Glutamatergic neuron (in vitro differentiated cells): ENCODE measurements at places on chromosomes 6 and 20. TPM values are rescaled to one million over a fixed set of nuclear protein-coding genes. Genes with fewer than 3 reads are reported as not detected.
A peak's percentile ranks its signal among the peaks of the same experiment; 100 is the strongest.

DNA sequence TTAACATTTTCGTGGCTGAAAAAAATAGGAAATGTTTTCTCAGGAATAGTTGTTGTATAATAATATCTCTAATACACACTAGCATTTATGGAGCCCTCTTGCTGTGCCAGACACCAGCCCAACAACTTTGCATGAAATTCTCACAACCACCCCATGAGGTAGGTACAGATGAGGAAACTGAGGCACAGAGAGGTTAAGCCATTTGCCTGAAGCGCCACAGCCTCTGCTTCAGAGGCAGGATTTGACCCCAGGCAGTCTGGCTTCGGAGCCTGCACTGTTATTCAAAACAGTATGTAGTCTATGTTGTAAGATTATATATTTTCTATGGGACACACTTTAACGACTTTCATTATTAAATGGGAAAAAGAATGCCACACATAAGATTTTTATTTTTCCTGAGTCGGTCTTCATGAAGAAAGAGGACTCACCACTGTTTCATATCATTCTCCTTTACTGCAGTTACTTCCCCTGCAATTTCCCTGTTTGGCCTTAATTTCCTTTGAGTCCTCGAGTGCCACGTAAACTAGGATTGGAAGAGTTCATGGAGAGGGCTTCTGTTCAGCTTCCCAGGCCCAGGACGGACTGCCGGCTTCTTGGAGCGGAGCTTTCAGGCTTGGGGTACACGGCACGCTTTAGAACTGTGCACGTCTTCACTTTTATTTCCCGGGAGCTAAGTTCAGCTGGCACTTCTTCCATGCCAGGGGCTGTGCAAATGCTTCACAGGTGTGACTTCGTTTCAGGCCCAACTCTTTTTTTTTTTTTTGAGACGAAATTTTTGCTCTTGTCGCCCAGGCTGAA is 128.0 kb downstream of the BMP7 start:
- no peak for DNase-seq

Gene LINC00237
- not detected for total RNA-seq

DNA sequence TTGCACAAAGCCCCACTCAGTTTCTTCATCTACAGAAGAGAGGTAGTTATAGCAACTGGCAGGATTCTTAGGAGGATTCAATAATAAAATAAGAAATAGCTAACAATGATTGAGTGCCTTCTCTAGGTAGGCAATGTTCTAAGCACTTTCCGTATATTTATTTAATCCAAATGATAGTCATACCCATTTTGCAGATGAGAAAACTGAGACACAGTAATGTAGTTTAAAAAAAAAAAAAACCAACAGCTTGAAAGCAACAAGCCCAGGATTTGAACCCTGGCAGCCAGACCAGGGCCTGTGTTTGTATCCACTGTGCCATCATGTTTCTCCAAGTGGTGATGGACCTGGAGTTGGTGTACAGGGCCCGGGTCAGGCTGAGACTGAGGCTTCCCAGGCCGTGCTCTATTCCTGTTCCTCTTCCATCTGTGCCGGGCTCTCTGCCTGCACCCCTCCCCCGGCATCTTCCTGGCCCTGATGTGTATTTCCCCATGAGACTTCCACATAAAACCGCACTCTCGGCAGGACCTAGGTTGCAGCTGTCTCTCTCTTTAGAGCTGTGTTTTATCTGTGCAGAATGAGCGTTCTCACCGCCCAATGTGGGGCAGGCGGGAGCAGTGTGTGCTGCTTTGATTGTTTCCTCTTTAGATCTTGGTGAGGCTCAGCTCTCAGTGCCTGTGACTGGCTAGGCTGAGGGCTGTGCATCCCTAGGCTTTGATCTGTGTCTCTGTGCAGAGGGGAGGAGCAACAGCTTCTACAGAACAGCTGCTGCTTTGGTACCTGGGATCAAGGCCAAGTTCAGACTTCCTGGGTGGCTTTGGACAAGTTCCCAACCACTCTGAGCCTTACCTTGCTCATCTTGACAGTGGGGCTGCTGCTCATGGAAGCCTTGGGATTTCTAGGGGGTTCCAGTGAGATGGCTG is 49.5 kb downstream of the TOX2 start:
- peak; percentile 56 for DNase-seq

DNA sequence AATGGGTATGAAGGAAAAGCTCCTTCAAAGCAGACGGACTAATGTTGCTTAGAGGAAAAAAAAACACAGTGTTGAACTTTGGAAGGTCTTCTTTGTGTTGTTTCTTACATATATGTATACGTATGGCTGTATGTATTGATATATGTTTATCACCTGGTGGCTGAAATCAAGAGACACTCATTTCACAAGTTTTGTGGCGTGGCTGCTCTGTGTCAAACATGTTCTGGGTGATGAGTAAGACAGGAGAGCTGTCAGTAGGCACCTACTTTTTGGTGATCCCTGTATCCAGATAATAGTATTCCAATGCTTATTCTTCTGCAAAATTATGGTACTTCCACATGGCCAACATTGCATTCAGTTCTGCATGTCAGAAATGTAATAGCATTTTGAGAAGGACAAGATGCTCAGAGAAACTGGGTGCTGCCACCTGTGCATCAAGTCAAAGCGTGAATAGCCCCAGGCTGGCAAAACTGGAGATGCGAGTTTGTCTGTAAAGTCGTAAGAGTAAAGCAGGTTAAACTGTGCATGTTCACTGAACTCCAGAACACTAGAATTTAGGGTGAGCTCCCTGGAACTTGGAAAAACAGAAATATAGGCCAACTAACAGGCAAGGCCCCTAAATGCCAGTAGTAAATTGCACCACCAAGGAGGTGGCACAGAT is 67.9 kb downstream of the ARMC2 start:
- DNase-seq: no peak

- DNase-seq: no peak
These were observed 40.4 kb upstream of the TMEM170B start for GRCh38 chr6:11497107-11497506.

Gene SYCP2
- 0.69 TPM for total RNA-seq

Gene SYTL3
- 2.8 TPM for total RNA-seq

GRCh38 chr6:144341831-144342527 is 56.8 kb downstream of the UTRN start:
- no peak for DNase-seq

DNA sequence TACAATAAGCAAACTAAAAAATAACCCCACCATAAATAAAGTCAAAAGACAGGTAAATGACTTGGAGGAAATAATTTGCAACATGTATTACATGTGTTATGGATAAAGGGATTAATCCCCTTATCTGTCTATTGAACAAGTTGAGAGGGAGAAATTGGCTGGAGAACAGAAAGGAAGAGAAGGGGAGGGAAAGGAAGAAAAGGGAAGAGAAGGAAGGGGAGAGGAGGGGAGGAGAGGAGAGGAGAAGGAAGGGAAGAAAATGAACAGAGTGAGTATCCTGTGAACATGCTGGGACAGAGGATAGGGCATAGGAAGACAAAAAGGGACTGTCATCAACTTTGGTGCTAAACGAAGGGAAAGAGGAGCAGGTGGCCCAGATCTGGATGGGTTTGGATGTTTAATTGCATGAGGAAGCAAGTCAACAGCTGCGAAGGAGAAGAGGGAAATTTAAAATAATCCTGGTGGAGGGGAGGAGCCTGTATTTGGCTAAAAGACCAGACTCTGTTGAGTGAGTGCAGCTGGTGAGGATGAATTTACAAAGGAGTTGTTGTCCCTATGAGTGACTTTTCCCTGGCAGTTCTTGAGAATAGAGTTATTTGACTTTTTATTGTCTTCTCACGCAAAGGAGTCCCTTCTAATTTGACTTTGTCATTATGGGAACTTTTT is 14.2 kb upstream of the SHLD1 start:
- no peak for DNase-seq

Gene WFDC12
- not detected for total RNA-seq

- DNase-seq: no peak
These were observed 104.5 kb upstream of the RNF24 start for GRCh38 chr20:4119854-4120209.

DNA sequence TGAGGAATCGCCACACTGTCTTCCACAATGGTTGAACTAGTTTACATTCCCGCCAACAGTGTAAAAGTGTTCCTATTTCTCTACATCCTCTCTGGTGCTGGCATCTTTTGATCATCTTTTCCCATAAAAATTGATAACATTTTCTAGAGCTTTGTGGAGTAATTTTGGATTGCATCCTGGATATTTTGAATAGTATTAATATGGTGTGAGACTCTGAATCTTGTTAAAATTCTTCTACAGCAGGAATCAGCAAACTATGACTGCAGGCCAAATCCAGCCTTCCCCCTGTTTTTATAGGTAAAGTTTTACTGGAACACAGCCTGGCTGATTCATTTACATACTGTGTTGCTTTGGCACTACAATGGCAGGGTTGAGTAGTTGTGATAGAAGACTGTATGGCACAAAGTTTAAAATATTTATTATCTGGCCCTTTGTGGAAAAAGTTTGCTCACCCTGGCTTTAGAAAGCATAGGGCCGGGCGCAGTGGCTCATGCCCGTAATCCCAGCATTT is 15.0 kb upstream of the RNF8 start:
- DNase-seq: no peak

Gene RSPO3
- not detected for total RNA-seq

GRCh38 chr6:157278171-157278570 is 45.1 kb downstream of the TMEM242 start:
- no peak for DNase-seq

GRCh38 chr20:49775229-49775693 is 37.4 kb upstream of the SLC9A8 start:
- DNase-seq: no peak

- DNase-seq: no peak
These were observed 683 bp upstream of the GCNT2 start for GRCh38 chr6:10520468-10520867.

DNA sequence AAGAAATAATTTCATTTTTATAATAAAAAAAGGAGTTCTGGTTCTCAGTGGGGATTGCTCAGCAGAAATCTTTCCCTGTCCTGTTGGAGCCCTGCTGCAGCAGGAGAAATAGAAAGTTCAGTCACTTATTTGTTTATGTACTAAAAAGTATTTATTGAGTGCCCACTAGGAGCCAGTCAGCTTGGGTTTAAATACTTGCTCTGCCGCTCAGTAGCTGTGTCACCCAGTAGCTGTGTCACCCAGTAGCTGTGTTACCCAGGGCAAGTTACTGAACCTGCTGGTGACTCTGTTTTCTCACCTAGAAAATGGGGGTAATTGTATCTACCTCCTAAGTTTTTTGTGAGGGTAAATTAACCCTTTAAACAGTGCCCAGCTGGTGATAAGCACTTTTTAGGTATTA is 32.9 kb downstream of the FOXF2 start:
- DNase-seq: no peak

- no peak for DNase-seq
These were observed 19.6 kb downstream of the TTPAL start for GRCh38 chr20:44495257-44495656.

GRCh38 chr20:20561172-20561571 is 151.3 kb downstream of the RALGAPA2 start:
- DNase-seq: no peak

GRCh38 chr6:157019733-157020132 is 242.6 kb downstream of the ARID1B start:
- no peak for DNase-seq

DNA sequence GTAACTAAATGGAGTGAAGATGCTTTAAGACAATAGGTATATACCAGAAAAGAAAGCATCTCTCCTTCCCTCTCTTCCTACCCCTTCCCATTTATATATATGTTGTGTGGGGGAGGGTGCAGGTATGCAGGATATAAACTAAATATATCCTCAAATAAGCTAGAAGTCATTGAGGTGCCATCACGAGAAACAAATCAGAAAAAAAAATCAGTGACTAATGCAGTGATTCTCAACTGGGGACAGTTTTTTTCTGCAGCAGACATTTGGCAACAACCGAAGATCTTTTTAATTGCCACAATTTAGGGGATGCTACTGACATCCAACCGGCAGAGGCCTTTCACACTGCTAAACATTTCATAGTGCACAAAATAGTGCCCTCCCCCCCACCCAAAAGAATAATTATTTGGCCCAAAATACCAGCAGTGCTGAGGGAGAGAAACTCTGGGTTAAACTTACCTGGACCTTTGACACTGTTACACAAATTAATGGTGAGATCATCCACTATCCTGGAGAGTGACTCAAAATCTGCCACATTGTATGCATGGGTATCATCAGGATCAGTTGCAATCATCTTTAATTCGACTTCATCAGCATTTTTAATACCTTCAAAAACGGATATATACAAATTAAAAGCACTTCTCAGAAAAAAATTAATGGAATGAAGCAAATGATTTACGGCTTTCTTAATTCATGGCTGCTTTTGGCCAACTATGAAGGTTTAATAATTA is 55.0 kb downstream of the COL12A1 start:
- DNase-seq: no peak

Gene SLC4A11
- 27.2 TPM for total RNA-seq

DNA sequence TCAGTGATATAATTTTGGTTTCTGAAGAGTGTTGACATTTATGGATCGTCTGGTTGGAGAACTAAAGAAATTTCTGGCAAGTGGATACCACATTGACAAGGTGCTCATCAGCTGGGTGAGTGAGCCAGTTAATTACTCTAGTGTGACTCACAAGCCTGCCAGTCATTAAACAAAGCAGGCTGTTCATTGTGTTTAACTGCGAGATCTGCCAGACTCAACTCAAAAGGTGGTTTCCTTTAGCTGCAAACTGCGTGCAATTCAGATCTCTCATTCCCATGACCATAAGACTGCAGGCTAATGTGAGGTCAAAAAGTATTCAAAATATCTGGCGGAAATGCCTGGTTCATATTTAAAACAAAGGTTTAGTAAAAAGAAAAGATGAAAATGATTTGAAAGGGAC is 32.5 kb upstream of the IYD start:
- no peak for DNase-seq

Gene FILIP1
- 0.69 TPM for total RNA-seq

Gene CUTA
- total RNA-seq: 384 TPM

GRCh38 chr6:166595949-166596348 is 9.5 kb upstream of the RAMACL start:
- no peak for DNase-seq

DNA sequence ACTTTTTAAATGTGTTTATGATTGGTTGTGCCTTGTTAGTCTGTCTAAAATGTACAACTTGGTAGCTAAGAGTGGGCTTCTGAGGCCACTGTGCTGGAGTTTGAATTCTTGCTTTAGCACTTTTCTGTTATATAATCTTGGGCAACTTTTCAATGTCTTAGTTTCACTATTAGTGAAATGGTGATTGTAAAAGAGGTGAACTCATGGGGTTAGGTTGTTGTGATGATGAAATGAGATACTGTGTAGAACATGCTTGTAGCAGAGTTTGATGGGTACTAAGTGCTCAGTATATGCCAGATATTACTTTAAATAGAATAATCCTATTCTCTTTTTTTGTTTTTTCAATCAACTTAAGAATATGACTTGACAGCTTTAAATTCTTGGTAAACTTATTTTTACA is 624.7 kb downstream of the CD109 start:
- no peak for DNase-seq

GRCh38 chr20:32655903-32656512 is 17.7 kb downstream of the C20orf203 start:
- DNase-seq: no peak

GRCh38 chr6:117615750-117616390 is 13.6 kb upstream of the GOPC start:
- DNase-seq: no peak

Gene WFDC10B
- total RNA-seq: not detected
